Epithelial cell of alveolus of lung (primary cell): ENCODE measurements at places on chromosomes 2 and 18. TPM values are rescaled to one million over a fixed set of nuclear protein-coding genes. Genes with fewer than 3 reads are reported as not detected.

Gene PJVK
- 0.65 and 2.9 TPM in 2 replicates for total RNA-seq

Gene ACOXL
- total RNA-seq = not detected in 2 replicates

Gene ABCG8
- not detected in 2 replicates for total RNA-seq

Gene ABI2
- 40.0 and 54.1 TPM in 2 replicates for total RNA-seq

Gene TMEM169
- total RNA-seq = 0.16 and 0.65 TPM in 2 replicates

Gene SGPP2
- 0.13 and 0.48 TPM in 2 replicates for total RNA-seq

Gene MARCHF4
- total RNA-seq = under 0.01 and 1.0 TPM in 2 replicates

Gene IL1R2
- 1.0 and 6.1 TPM in 2 replicates for total RNA-seq

Gene SP100
- 48.7 and 70.9 TPM in 2 replicates for total RNA-seq

Gene KCNF1
- total RNA-seq = 0.26 and 16.8 TPM in 2 replicates

Gene SLC9A4
- not detected in 2 replicates for total RNA-seq

Gene DES
- total RNA-seq = under 0.01 and 20.4 TPM in 2 replicates

Gene CSRNP3
- 0.91 and 1.0 TPM in 2 replicates for total RNA-seq

Gene SLC38A11
- not detected in 2 replicates for total RNA-seq

Gene LINC00305
- not detected in 2 replicates for total RNA-seq

Gene IL1RL1
- total RNA-seq = 2.1 and 108 TPM in 2 replicates

Gene SPEG
- 8.5 and 11.7 TPM in 2 replicates for total RNA-seq

Gene CTDP1
- total RNA-seq = 21.7 and 25.6 TPM in 2 replicates

Gene EPB41L3
- 19.7 and 44.6 TPM in 2 replicates for total RNA-seq

Gene KYNU
- total RNA-seq = 4.4 and 25.7 TPM in 2 replicates

Gene ACMSD
- total RNA-seq = not detected in 2 replicates

Gene GCKR
- total RNA-seq = 0.24 and 0.39 TPM in 2 replicates

Gene ACVR1C
- total RNA-seq = under 0.01 and 2.2 TPM in 2 replicates

Gene FBLN7
- total RNA-seq = 0.52 and 1.8 TPM in 2 replicates

Gene RFTN2
- 4.5 and 11.9 TPM in 2 replicates for total RNA-seq

Gene CREG2
- total RNA-seq = 0.91 TPM in 1 of 2 replicates, not detected in the other

Gene CHRNG
- 3.3 TPM in 1 of 2 replicates, not detected in the other for total RNA-seq

Gene ADRA2B
- not detected in 2 replicates for total RNA-seq

Gene DSG1
- total RNA-seq = not detected in 2 replicates

Gene LHCGR
- total RNA-seq = 0.39 TPM in 1 of 2 replicates, not detected in the other

Gene SKA1
- total RNA-seq = 3.7 and 15.9 TPM in 2 replicates

Gene MFSD2B
- total RNA-seq = 0.13 TPM in 1 of 2 replicates, not detected in the other

Gene SNORC
- 0.26 and 6.8 TPM in 2 replicates for total RNA-seq

Gene DCDC2C
- total RNA-seq = not detected in 2 replicates

Gene ROCK1
- 17.6 and 25.2 TPM in 2 replicates for total RNA-seq

Gene LAMA3
- 2.6 and 18.1 TPM in 2 replicates for total RNA-seq

Gene TUBA3E
- not detected in 2 replicates for total RNA-seq

Gene MERTK
- 1.0 and 2.7 TPM in 2 replicates for total RNA-seq

Gene REG1B
- not detected in 2 replicates for total RNA-seq

Gene RAX
- total RNA-seq = not detected in 2 replicates

Gene CREB1
- total RNA-seq = 28.2 and 29.4 TPM in 2 replicates

Gene FAM110C
- total RNA-seq = under 0.01 and 0.16 TPM in 2 replicates

Gene SERPINB10
- total RNA-seq = not detected in 2 replicates

Gene CCDC142
- 8.4 and 9.8 TPM in 2 replicates for total RNA-seq

Gene CXCR1
- total RNA-seq = not detected in 2 replicates

Gene CASP8
- 11.4 and 17.6 TPM in 2 replicates for total RNA-seq

Gene LDLRAD4
- 0.52 and 0.80 TPM in 2 replicates for total RNA-seq

Gene RGPD4
- total RNA-seq = not detected in 2 replicates

Gene CFAP65
- not detected in 2 replicates for total RNA-seq

Gene SPATA3
- not detected in 2 replicates for total RNA-seq

Gene RAD51AP2
- total RNA-seq = under 0.01 TPM in 1 of 2 replicates, not detected in the other

Gene RAB6C
- total RNA-seq = under 0.01 TPM in 1 of 2 replicates, not detected in the other

Gene GKN2
- not detected in 2 replicates for total RNA-seq
